Osteocyte (in vitro differentiated cells): ENCODE measurements at places on chromosomes 6 and 20. TPM values are rescaled to one million over a fixed set of nuclear protein-coding genes. Genes with fewer than 3 reads are reported as not detected.
A peak's percentile ranks its signal among the peaks of the same experiment; 100 is the strongest.

DNA sequence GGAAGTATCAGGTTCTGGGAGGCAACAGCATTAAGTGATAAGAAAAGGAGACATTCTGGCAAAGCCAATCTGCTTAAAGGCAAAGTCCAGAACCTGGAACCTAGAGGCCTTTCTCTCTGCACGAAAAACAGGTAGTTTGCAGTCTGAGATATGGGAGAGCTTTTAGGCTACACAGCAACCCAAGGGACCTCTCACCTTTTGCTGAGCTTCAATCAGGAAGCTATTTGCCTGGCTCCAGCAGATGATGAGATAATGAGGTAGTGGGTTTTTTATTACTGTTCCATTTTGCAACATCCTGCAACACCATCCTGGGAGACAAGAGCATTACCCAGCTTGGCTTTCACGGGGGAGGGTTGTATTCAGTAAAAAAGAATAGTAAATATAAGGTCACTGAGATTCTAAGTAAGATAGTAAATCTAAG lies 143.1 kb downstream of the ADGRG6 start:
- H3K27ac ChIP-seq = no peak overlapping the region
- H3K36me3 ChIP-seq = no peaks in the 10 kb centered on the region
- no peaks in the 10 kb centered on the region for H3K27me3 ChIP-seq
- no peaks in the 10 kb centered on the region for H3K4me1 ChIP-seq
- H3K4me3 ChIP-seq = no peak overlapping the region

- no peak for DNase-seq
- H3K4me1 ChIP-seq = peaks cover 27% of the 10 kb centered on the region
- no peak overlapping the region for H3K27ac ChIP-seq
- H3K27me3 ChIP-seq = no peaks in the 10 kb centered on the region
- no peaks in the 10 kb centered on the region for H3K36me3 ChIP-seq
These were observed 127.6 kb upstream of the AKAP12 start for GRCh38 chr6:151112130-151112529.

Gene SPATA2
- total RNA-seq = 6.6 and 7.1 TPM in 2 replicates

DNA sequence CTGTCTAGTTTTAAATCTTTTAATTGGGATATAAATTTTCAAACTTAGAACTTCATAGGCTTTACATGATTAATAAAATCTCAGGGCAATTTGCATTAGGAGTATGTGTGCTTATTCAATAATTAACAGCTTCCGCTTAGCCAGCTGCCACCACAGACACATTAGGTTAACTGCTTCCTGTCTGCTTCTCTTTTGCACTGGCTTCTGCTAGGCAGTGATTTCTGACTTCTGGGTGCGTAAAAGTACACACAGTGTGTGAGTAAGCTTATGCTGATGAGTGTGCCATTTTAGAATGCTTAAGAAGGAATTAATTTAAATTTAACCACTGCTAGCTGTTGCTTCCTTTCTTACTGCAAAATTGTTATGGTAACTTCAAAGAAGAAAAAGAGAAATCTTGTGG lies 73.9 kb downstream of the F13A1 start:
- no peak for DNase-seq
- H3K27me3 ChIP-seq = no peaks in the 10 kb centered on the region
- H3K36me3 ChIP-seq = no peaks in the 10 kb centered on the region
- H3K4me1 ChIP-seq = peaks cover 4% of the 10 kb centered on the region
- H3K4me3 ChIP-seq = no peak overlapping the region

DNA sequence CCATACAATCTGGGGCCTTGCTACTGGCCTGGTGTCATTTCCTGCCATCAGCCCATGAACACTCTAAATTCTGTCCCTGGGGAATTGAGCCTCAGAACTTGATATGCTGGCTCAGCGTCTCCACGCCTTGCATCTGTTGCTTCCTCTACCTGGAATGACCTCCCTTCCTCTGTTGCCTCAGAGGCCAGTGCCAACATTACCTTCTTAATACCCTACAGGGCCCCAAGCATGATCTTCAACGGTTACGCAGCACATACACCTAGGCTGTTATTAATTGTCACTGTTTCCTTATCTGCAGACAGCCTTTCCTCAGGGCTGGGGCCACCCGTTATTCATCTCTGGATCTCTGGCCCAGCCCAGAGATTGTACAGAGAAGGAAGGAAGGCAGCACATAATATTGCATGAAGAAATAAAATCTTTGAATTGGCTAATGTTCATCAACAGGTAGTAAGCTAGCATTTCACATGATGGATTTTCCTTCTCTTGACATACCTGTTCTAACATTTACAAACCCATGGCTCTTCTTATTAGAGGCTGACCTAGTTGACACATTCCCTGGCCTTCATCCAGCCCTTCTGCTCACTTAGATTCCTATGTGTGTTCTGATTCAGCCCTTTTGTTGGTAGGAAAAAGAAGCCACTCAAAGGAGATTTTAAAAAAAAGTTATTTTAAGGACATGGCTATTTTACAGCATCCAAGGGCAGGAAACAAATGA lies 8.4 kb upstream of the RNF182 start:
- peak overlapping the region; percentile 89 for H3K27ac ChIP-seq
- DNase-seq = no peak
- no peak overlapping the region for H3K4me3 ChIP-seq
- no peaks in the 10 kb centered on the region for H3K27me3 ChIP-seq
- H3K36me3 ChIP-seq = no peaks in the 10 kb centered on the region

DNA sequence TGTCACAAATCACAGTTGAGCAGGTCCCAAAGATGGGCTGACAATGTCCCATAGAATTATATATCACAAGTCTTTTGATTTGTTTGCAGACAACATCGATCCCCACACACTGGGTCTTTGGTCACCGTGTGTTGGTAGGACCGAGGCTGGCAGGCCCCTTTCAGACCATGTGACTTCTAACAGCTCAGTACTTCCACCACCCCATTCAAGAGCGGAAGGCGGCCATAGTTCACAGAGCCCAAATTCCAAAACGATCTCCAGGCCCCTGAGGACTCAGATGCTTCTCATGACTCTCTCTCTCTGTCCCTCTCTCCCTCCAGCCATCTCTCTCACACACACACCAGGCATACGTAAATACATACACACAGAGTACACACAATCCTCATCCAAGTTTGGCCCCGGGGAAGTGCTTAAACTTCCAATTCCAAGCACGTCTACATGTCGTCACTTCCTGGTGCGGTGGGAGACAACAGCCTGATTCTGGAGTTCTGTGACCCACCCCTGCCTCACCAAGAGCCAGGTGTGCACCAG lies 155.9 kb upstream of the INSM1 start:
- peaks cover 3% of the 10 kb centered on the region for H3K27me3 ChIP-seq
- no peak overlapping the region for H3K27ac ChIP-seq
- no peaks in the 10 kb centered on the region for H3K36me3 ChIP-seq
- no peak for DNase-seq

DNA sequence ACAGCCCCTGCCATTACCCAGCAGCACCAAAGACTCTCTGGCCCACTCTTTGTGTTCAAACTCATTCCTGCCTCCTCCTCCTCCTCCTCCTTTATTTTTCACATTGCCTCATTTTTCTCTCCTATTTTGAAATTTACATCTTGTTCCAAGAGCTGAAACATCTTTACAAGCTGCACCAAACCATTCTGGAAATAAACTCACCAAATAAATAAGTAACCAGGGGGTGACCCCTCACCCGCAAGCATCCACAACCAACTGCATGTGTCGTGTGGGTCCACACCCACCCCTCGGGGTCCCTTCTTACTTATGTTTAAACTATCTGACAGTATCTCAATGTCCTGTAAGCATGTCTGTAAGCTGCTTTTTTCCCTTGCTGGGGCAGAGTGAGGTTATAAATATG lies 1.4 kb downstream of the KCNB1 start:
- H3K27ac ChIP-seq = no peak overlapping the region
- no peak for DNase-seq
- peaks cover 19% of the 10 kb centered on the region for H3K27me3 ChIP-seq
- peaks cover 27% of the 10 kb centered on the region for H3K36me3 ChIP-seq
- peak overlapping the region; percentile 40 for H3K4me3 ChIP-seq
- peaks cover 19% of the 10 kb centered on the region for H3K4me1 ChIP-seq

GRCh38 chr6:72939004-72939403 lies 286.3 kb downstream of the KHDC1L start:
- peaks cover 8% of the 10 kb centered on the region for H3K4me1 ChIP-seq
- H3K4me3 ChIP-seq = no peak overlapping the region
- H3K27ac ChIP-seq = no peak overlapping the region

- peaks cover 28% of the 10 kb centered on the region for H3K4me1 ChIP-seq
- H3K36me3 ChIP-seq = no peaks in the 10 kb centered on the region
- peak overlapping the region; percentile 85 for H3K4me3 ChIP-seq
- peak overlapping the region; percentile 85 for H3K27ac ChIP-seq
- peak; percentile 76 for DNase-seq
These were observed 1.4 kb downstream of the STAU1 start for GRCh38 chr20:49186535-49187329.

GRCh38 chr20:52789716-52790115 lies 182.4 kb upstream of the TSHZ2 start:
- DNase-seq = no peak
- H3K27me3 ChIP-seq = no peaks in the 10 kb centered on the region
- H3K4me3 ChIP-seq = no peak overlapping the region
- H3K36me3 ChIP-seq = no peaks in the 10 kb centered on the region
- H3K4me1 ChIP-seq = no peaks in the 10 kb centered on the region

DNA sequence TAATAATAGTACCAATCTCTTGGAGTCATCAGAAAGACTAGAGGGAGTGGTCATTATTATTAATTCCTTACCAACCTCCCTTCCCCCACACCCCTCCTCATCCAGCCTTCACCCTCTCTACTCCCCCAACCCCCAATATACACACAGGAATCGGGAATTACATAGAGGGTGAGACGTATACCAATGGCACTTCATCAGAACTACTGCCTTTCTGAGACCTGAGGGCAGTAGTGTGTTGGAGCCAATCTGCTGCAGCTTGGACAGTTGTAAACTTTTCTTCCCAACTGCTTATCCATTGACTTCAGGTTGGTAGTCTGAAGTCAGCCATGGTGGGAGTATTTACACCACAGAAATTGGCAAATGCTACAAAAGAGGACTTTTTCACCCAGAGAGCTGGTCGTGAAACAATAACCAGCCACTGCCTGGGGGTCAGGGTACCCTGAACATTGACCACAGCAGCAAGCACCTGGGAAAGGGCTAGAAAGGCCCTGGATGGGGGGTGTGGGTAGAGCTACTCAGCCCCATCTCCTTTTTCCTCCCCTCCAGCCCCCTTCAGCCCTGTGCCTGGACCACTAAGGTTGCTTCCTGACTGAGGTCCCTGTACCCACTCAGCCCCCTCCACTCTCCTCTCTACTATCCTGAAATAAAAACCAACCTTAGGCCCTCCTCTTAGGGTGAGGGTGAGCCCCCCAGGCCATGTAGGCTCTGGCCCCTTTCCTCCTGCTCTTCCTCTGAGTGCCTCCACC lies 161.5 kb downstream of the MRPL14 start:
- H3K4me1 ChIP-seq = no peaks in the 10 kb centered on the region
- peaks cover 12% of the 10 kb centered on the region for H3K27me3 ChIP-seq
- H3K4me3 ChIP-seq = no peak overlapping the region
- peak; percentile 44 for DNase-seq

DNA sequence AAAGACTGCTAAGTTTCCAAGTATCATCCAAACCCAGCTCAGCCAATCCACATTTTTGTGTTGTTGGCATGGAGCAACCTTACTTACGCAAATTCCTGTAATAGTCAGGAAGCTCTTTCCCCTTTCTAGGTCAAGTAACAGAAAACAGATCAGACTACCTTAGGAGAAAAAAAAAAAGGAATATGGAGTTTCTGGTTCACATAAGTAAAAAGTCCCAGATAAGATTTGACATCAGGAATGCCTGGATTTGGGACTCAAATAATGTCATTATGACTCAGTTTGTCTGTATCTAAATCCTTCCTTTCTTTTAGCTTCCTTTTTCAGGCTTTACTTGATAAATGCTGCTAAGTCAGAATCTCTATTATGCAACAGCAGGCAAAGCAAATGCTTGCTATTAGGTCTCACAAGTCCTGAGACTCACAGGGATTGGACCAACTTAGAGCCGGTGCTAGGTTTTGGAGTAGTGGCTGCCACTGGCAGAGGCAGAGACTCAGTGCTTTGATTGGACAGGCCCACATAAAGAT lies 44.5 kb downstream of the NCOA7 start:
- peaks cover 20% of the 10 kb centered on the region for H3K4me1 ChIP-seq
- no peak for DNase-seq
- H3K27ac ChIP-seq = no peak overlapping the region

Gene SNX3
- total RNA-seq = 166 and 171 TPM in 2 replicates

GRCh38 chr20:58078741-58079522 lies 149.5 kb downstream of the ANKRD60 start:
- H3K4me3 ChIP-seq = no peak overlapping the region
- H3K27ac ChIP-seq = no peak overlapping the region
- DNase-seq = peak; percentile 60
- peaks cover 16% of the 10 kb centered on the region for H3K4me1 ChIP-seq
- no peaks in the 10 kb centered on the region for H3K36me3 ChIP-seq

- H3K27me3 ChIP-seq = peaks cover 5% of the 10 kb centered on the region
- peaks cover 16% of the 10 kb centered on the region for H3K4me1 ChIP-seq
- no peak for DNase-seq
- no peak overlapping the region for H3K27ac ChIP-seq
- H3K4me3 ChIP-seq = no peak overlapping the region
- no peaks in the 10 kb centered on the region for H3K36me3 ChIP-seq
These were observed 33.6 kb downstream of the METTL24 start for GRCh38 chr6:110324548-110324947.

Gene SYCP2L
- 4.3 and 7.1 TPM in 2 replicates for total RNA-seq

Gene HIVEP2
- 38.2 and 39.2 TPM in 2 replicates for total RNA-seq

Gene CDSN
- not detected in 2 replicates for total RNA-seq

- no peaks in the 10 kb centered on the region for H3K27me3 ChIP-seq
- DNase-seq = no peak
- H3K27ac ChIP-seq = peak overlapping the region; percentile 77
- no peak overlapping the region for H3K4me3 ChIP-seq
- H3K36me3 ChIP-seq = peaks cover 5% of the 10 kb centered on the region
These were observed 107.2 kb downstream of the ASXL1 start for GRCh38 chr20:32465092-32465900.

DNA sequence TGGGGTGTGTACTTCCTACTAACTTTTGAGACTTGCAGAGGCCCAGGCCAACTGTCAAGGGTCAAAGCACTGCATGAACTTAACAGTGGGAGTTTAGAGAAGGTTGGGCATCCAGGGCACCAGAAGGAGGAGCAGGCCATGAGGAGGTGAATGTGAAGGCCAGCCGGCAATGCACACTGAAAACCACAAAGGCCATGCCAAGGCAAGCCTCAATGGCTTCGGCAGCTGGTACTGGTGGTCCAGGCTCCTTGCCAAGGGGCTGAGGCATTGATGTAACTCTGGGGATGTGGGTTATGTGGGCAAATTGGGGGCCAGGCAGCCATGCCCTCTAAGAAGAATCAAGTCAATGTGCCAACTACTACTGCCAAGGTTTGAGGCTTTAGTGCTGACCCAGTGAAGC lies 222.4 kb downstream of the UNC5CL start:
- H3K36me3 ChIP-seq = no peaks in the 10 kb centered on the region
- H3K27me3 ChIP-seq = no peaks in the 10 kb centered on the region
- H3K4me3 ChIP-seq = no peak overlapping the region
- DNase-seq = no peak

Gene DEFB124
- not detected in 2 replicates for total RNA-seq
